AG09319 (cell line): ENCODE measurements at places on chromosomes 5 and 9.

- DNase-seq = no peak
These were observed 24.7 kb upstream of the CETN3 start for GRCh38 chr5:90434116-90434714.

GRCh38 chr9:76109953-76110352, 219.5 kb downstream of the PCSK5 start:
- no peak for DNase-seq

DNA sequence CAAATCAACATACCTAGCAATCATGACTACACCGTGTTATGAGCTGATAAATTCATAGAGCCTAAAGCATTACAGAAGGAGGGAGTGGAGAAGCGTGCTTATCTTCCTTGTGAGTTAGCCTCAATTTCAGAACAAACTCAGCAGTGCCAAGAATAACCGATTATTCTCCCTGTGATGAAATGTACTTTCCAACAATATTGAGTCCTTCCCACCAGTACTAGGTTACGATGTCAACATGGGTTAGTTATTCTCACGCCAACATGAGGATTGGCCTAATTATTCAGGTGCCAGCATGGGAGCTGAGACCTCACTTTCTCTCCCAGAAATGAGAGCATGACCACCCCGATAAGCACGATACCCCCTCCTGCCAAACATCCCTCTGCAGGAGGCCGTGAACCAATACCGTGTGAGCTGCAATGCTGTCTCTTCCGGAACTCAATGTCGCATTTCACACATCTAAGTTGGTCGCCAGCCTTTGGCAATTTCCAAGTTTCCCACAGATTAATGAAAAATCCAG, 193.7 kb downstream of the ENC1 start:
- no peak for DNase-seq

GRCh38 chr5:74651710-74652109, 11.2 kb upstream of the ENC1 start:
- DNase-seq = no peak

GRCh38 chr5:131671994-131672655, 37.1 kb upstream of the RAPGEF6 start:
- peak; percentile 63 for DNase-seq

DNA sequence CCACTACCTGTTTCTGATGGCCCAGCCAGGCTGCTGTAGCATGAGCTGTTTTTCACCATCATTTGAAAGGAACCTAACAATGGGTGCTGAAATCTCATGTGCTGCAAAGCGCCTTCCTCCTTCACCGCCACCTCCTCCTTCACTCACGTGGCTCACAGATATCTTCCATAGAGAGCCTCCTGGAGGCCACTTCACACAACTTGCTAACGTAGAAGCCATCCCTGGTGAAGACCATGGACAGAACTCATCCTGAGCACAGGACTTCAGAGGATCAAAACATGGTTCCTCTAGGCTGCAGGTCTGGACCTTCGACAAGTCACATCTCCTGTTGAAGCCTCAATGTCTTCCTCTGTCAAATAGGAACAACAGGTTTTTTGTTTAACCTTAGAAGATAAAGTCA, 155.5 kb upstream of the RAD23B start:
- DNase-seq = no peak

- no peak for DNase-seq
These were observed 11.3 kb upstream of the RIOK2 start for GRCh38 chr5:97194366-97194765.

- DNase-seq = no peak
These were observed 262.9 kb upstream of the TRPM3 start for GRCh38 chr9:71384343-71384742.

- no peak for DNase-seq
These were observed 118.7 kb downstream of the PJA2 start for GRCh38 chr5:109291090-109291489.

- DNase-seq = no peak
These were observed 11.5 kb downstream of the SQSTM1 start for GRCh38 chr5:179832039-179832745.

GRCh38 chr5:135761746-135762145, 72.7 kb upstream of the SLC25A48 start:
- DNase-seq = no peak

DNA sequence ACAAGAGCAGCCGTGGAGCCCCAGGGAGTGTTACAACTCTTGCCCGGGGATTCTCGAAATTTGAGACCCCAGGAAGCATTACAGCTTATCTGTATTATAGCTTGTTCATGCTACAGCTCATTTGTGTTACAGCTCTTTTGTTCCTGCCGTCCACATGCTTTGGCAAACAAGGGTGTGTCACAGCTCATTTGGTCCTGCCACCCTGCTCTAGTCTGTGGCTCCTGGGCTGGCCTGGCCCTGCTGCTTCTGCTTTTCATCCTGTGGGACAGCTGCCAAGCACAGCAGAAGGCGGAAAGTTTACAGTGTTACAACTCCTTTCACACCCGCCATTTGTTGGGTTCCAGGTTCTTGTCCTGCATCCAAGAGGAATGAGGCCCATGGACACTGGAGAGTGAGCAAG, 685.0 kb downstream of the SLCO4C1 start:
- DNase-seq = no peak

DNA sequence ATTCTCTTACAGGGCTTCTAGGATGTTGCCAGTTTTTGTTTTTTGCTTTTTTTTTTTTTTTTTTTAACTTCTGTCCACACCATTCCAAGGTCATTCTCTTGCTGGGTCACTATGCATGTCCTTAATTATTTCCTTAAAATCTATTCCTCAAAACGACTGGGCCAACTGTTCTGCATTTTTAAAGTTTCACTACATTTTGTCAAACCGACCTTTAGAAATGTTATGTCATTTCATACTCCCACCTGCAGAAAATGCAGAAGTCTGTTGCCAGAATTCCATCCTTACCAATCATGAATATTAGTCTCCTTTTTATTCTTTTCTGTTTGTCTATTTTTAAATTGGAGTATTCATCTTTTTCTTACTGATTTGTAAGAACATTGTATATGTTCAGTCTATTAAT, 295.5 kb downstream of the ZSWIM6 start:
- no peak for DNase-seq

- peak; percentile 53 for DNase-seq
These were observed 550.9 kb downstream of the RAB3C start for GRCh38 chr5:59133764-59134261.
